ENCODE measurements at places on chromosomes 4 and X.
A peak's percentile ranks its signal among the peaks of the same experiment; 100 is the strongest.

DNA sequence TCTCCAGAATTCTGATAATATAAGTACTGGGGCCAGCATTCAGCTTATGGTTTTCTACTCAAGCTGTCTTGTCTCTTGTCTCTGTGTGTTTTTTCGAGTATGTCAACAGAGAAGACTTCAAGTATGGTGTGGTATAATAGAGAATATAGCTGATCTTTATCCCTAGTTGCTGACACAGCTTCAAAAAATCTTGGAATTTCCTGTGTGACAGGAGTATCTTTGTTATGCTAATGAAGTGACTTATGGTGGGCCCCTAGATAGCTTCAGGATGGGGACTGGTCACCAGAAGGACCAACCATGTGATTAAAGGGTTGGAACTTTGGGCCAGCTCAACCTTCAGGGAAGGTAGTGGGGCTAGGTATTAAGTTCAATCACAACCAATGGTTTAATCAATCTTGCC lies 2.9 kb downstream of the GPRASP3 start:
- DNase-seq, result no peak

GRCh38 chr4:181952478-181952877 lies 290.7 kb upstream of the TENM3 start:
- peak; percentile 14 for DNase-seq

DNA sequence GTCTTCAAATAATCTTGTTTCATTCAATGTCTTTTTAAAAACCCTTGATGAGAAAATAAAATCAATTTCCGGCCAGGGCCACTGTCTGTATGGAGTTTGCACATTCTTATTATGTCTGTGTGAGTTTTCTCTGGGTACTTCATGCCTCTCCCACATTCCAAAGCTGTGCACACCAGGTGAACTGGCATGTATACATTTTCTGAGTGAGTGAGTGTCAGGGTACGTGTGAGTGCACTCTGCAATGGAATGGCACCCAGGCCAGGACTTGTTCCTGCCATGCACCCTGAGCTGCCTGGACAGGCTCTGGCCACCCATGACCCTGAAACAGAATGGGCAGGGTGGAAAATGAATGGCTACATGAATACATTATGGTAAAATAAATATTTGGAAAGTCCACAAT lies 61.3 kb downstream of the UBE2NL start:
- DNase-seq, result no peak

- DNase-seq, result no peak
Measured at GRCh38 chr4:185589067-185589836, 53.9 kb upstream of the PDLIM3 start.

DNA sequence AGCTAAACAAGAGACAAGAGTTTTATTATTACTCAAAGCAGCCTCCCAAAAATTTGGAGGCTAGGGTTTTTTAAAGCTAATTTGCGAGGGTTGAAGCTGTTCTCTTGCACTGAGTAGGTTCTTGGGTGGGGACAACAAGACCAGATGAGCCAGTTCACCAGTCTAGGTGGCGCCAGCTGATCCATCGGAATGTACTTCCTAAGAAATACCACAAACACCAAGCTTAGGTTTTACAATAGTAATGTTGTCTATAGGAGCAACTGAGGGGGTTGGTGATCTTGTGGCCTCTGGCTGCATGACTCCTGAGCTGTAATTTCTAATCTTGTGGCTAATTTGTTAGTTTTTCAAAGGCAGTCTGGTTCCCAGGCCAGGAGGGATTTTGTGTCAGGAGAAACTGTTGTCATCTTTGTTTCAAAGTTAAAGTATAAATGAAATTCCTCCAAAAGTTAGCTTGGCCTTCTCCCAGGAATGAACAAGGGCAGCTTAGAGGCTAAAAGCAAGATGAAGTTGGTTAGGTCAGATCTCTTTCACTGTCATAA lies 130.6 kb downstream of the SLC7A11 start:
- no peak for DNase-seq

- no peak for DNase-seq
Measured at GRCh38 chr4:22739968-22740367, 47.2 kb downstream of the GBA3 start.

- no peak for DNase-seq
Measured at GRCh38 chr4:138751309-138751708, 264.3 kb upstream of the NOCT start.

GRCh38 chr4:181085557-181085956 lies 1157.6 kb upstream of the TENM3 start:
- DNase-seq, result no peak

DNA sequence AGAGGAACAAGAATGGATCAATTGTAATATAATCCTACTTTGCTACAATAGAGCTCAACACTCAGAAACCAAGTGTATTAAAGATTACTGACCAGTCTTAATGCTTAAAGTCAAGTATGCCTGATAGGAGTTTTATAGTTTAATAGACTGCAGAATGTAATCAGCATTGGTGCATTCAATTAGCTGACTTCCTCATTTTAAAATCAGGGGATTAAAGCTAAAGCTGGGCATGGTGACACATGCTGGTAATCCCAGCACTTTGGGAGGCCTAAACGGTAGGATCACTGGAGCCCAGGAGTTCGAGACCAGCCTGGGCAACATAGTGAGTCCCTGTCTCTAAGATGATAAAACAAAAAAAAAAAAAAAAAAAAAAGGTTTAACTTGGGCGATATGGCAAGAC lies 10.8 kb downstream of the HNRNPDL start:
- DNase-seq, result no peak

GRCh38 chrX:149282909-149283308 lies 222.2 kb downstream of the IDS start:
- DNase-seq, result no peak

- no peak for DNase-seq
Measured at GRCh38 chr4:53902786-53903185, 161.6 kb downstream of the CHIC2 start.

DNA sequence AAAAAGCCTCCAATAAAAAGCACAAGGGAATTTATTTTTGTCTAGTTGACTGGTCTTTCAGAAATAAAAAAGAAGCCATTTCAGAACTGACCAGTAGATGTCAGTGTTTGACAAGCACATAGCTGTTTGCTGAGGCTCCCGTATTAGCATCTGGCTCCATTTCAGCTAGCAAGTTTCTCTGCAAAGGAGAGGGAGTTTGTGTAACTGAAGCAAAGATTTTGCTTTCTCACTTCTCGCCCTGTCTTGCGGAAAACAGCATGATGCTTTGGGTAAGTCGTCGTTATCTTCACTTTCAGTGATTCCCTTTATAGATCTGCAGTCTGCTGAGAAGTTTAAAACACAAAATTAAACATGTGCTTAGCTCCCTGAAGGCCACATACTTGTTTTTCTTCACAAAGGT lies 85.5 kb downstream of the CT47B1 start:
- peak; percentile 91 for DNase-seq

DNA sequence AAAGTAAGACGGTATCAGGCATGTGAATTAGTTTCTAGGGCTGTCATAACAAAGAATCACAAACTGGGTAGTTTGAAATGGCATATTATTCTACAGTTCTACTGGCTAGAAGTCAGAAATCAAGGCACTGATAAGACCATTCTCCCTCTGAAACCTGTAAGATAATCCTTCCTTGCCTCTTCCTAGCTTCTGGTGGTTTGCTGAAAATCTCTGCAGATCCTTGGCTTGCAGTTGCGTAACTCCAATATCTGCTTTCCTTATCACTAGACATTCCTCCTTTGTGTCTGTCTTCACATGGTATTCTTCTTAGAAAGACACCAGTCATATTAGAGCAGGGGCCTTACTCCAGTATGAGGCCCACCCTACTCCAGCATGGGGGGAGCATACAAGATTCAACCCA lies 19.6 kb upstream of the LCORL start:
- no peak for DNase-seq

Data from lung (tissue), 17 donors.